ENCODE measurements at places on chromosomes 11 and 22.

DNA sequence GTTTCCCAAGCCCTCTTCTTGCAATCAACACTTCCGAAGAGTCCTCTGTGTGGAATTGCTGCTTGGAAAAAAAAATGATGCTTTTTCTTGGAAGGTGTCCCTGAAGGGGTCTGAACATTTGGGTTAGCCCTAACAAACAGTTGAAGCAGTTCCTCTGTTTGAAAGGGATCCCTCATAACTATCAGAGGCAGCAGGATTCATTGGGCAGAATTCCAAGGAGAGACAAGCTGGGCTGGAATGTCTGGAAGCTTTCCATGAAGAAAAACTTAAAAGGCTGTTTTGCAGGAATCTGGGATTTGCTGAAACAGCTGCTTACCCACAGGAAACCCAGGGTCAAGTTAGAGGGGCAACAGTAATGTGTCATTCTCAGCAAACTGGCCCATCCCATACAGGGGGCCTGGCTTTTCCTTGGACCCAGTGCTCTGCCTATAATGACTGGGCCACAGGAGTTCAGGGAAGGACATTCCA, 3.1 kb downstream of the CSNK2A3 start:
- H3K4me3 ChIP-seq, result no peak overlapping the region
- H3K27ac ChIP-seq, result no peak overlapping the region
- peaks cover 24% of the 10 kb centered on the region for H3K27me3 ChIP-seq
- no peaks in the 10 kb centered on the region for H3K36me3 ChIP-seq
- DNase-seq, result peak; percentile 87
- H3K4me1 ChIP-seq, result peaks cover 4% of the 10 kb centered on the region

DNA sequence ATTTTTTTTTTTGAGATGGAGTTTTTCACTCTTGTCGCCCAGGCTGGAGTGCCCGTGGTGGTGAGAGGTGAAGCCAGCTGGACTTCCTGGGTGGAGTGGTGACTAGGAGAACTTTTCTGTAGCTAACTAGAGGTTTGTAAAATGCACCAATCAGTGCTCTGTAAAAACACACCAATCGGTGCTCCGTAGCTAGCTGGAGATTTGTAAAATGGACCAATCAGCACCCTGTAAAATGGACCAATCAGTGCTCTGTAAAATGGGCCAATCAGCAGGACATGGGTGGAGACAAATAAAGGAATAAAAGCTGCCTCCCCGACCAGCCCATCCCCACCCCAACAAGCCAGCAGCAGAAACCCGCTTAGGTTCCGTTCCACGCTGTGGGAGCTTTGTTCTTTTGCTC, 4.4 kb upstream of the RAPSN start:
- no peak overlapping the region for H3K4me3 ChIP-seq
- peaks cover 8% of the 10 kb centered on the region for H3K36me3 ChIP-seq

DNA sequence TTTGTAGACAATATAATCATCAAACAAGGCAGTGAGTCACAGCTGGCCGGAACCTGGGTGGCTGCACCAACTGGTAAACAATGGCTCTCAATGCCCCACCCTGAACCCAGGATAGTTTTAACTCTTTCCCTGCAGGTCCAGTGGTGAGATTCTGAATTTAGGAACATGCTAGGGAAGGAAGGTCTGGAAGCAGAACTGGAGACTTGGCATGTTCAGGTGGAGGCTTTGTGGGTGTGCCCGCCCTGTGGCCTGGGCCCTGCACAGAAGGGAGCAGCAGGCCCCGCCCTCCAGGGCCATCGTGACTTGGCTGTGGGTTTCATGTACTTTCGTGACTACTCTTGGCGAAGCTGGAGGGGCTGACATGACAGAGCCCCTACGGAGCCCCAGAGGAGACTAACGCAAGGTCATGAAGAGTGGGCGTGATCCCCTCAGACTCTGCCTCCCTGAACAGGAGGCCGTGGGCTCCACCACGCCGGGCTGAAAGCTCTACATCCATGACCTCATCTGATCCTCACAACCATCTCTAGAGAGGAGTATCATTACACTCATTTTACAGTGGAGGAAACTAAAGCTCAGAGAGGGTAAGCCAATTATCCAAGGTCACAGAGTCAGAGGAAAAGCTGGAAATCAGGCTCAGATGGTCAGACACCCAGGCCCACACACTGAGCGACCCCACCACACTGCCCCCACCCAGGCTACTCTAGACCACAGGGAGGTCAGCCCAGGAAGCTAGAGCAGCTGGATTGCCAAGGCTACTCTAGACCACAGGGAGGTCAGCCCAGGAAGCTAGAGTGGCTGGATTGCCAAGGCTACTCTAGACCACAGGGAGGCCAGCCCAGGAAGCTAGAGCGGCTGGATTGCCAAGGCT, 27.3 kb downstream of the MAFF start:
- DNase-seq, result no peak
- H3K27me3 ChIP-seq, result no peaks in the 10 kb centered on the region
- no peak overlapping the region for H3K4me3 ChIP-seq

DNA sequence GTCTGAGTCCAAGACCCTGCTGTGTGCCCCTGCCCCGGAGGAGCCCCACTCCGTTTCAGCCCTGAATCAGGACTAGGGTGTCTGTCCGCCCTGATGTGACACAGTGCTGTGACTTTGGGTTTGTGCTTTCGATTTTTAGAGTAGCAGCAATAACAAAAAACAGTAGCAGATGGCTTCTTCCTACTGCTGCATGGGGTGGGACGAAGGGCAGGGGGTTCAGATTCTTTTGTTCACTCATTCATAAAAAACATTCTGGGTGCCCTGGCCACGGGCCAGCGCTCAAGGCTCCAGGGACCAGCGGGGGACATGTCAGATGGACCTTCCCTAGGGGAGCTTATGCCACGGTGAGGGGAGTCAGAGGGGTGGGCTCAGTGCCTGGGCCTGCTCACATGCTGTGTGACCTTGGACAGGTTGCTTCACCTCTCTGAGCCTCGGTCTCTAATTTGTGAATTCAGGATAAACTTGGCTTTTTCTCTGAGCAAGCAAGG, 24.6 kb upstream of the PRR5 start:
- DNase-seq, result no peak
- peaks cover 45% of the 10 kb centered on the region for H3K4me1 ChIP-seq
- no peak overlapping the region for H3K4me3 ChIP-seq
- H3K36me3 ChIP-seq, result no peaks in the 10 kb centered on the region
- H3K27ac ChIP-seq, result no peak overlapping the region

GRCh38 chr11:17458268-17458667, 18.4 kb downstream of the ABCC8 start:
- H3K27ac ChIP-seq, result no peak overlapping the region
- no peaks in the 10 kb centered on the region for H3K4me1 ChIP-seq
- peak overlapping the region; percentile 50 for H3K4me3 ChIP-seq
- no peak for DNase-seq
- H3K36me3 ChIP-seq, result no peaks in the 10 kb centered on the region
- peaks cover 82% of the 10 kb centered on the region for H3K27me3 ChIP-seq

GRCh38 chr11:132310390-132311375, 940.3 kb downstream of the NTM start:
- no peak overlapping the region for H3K27ac ChIP-seq
- no peak for DNase-seq
- no peaks in the 10 kb centered on the region for H3K27me3 ChIP-seq
- peaks cover 12% of the 10 kb centered on the region for H3K4me1 ChIP-seq

GRCh38 chr22:47836957-47837356, 1074.5 kb downstream of the TBC1D22A start:
- H3K27ac ChIP-seq, result no peak overlapping the region
- no peaks in the 10 kb centered on the region for H3K36me3 ChIP-seq
- DNase-seq, result no peak
- H3K4me3 ChIP-seq, result no peak overlapping the region
- no peaks in the 10 kb centered on the region for H3K4me1 ChIP-seq

GRCh38 chr11:122309262-122309925, 193.4 kb upstream of the BLID start:
- no peak overlapping the region for H3K27ac ChIP-seq
- no peaks in the 10 kb centered on the region for H3K36me3 ChIP-seq
- DNase-seq, result no peak
- H3K4me1 ChIP-seq, result no peaks in the 10 kb centered on the region

DNA sequence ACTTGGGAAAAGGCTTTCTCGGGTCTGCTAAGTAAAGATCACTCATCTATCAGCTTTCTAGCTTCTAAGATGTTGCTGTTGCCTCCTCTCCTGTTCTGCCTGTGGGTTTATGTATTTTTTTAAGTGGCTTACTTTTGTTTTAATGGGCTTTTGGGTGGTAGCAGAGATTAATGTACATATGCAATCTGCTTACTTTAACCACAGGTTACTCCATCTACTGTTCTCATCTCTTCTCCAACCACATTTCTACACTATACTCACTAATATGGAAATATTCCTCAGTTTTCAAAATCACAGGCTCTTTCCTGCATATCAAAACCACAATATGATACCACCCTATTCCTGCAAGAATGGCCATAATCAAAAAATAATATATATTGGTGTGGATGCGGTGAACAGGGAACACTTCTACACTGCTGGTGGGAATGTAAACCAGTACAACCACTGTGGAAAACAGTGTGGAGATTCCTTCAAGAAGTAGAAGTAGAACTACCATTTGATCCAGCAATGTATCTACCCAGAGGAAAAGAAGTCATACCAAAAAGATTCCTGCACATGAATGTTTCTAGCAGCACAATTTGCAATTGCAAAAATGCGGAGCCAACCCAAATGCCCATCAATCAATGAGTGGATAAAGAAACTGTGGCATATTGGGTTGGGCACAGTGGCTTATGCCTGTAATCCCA, 288.8 kb downstream of the SWAP70 start:
- DNase-seq, result no peak
- no peaks in the 10 kb centered on the region for H3K27me3 ChIP-seq
- H3K4me3 ChIP-seq, result no peak overlapping the region
- H3K36me3 ChIP-seq, result no peaks in the 10 kb centered on the region

DNA sequence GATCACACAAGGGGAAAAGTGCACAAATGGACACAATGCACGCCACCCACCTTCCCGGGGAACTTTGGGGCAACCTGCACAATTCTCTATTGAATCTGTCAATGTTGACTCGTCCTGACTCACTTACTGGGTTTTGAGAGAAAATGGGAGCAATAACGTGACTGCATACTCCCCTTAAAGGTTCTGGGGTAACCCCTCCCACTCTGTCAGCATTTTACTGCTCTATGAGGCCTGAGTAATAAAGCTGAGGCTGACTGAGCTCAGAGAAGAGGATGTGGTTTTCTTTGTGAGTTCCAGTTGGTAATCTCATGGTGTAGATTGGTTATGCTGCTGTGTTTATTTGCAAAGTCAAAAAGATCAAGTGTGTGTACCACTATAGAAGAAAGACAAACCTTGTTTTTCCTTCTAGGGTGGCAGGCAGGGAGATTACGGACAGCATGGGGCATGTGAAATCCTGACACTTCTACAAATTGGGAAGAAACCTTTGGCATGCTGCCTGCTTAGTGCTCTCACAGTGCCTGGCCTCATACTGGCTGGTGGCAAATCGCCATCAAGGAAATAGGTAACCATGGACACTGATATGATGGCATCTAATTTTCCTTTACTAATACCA, 16.1 kb upstream of the APOA1 start:
- peaks cover 13% of the 10 kb centered on the region for H3K4me1 ChIP-seq
- DNase-seq, result peak; percentile 94
- peaks cover 20% of the 10 kb centered on the region for H3K36me3 ChIP-seq
- peak overlapping the region; percentile 43 for H3K4me3 ChIP-seq
- peak overlapping the region; percentile 33 for H3K27ac ChIP-seq

GRCh38 chr11:48031602-48032001, 51.2 kb downstream of the PTPRJ start:
- H3K4me3 ChIP-seq, result no peak overlapping the region
- no peak overlapping the region for H3K27ac ChIP-seq
- no peaks in the 10 kb centered on the region for H3K27me3 ChIP-seq
- DNase-seq, result no peak
- no peaks in the 10 kb centered on the region for H3K36me3 ChIP-seq
- peaks cover 21% of the 10 kb centered on the region for H3K4me1 ChIP-seq

GRCh38 chr11:116519499-116519898, 253.3 kb downstream of the BUD13 start:
- DNase-seq, result no peak
- H3K4me1 ChIP-seq, result no peaks in the 10 kb centered on the region
- H3K27me3 ChIP-seq, result peaks cover 21% of the 10 kb centered on the region
- H3K36me3 ChIP-seq, result no peaks in the 10 kb centered on the region

DNA sequence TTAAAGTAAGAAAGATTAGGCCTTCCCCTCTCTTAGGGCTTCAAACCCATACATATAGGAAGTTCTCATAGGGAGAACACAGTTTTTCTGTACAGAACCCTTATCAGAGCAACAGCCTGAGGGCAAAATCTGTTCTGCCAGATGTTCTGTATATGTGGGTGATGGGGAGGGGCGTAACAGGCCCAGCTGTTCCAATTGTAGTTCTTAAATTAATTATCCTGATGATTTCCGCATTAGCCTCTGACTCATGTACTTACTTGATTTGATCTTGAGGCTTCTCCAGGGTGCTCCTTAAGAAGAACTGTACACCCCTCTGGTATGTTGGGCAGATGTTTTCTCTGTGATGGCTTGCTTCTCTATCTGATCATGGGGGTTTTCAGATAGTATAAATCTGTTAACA, 123.1 kb upstream of the C11orf87 start:
- H3K4me3 ChIP-seq, result no peak overlapping the region
- H3K27me3 ChIP-seq, result no peaks in the 10 kb centered on the region
- H3K36me3 ChIP-seq, result no peaks in the 10 kb centered on the region
- H3K4me1 ChIP-seq, result no peaks in the 10 kb centered on the region
- no peak for DNase-seq
- no peak overlapping the region for H3K27ac ChIP-seq

GRCh38 chr11:14093065-14093464, 130.5 kb downstream of the SPON1 start:
- DNase-seq, result no peak
- no peak overlapping the region for H3K27ac ChIP-seq
- H3K36me3 ChIP-seq, result no peaks in the 10 kb centered on the region
- H3K4me1 ChIP-seq, result no peaks in the 10 kb centered on the region
- H3K4me3 ChIP-seq, result no peak overlapping the region

- peaks cover 5% of the 10 kb centered on the region for H3K27me3 ChIP-seq
- DNase-seq, result no peak
- H3K4me3 ChIP-seq, result no peak overlapping the region
- peaks cover 10% of the 10 kb centered on the region for H3K4me1 ChIP-seq
Observed at GRCh38 chr22:38874529-38875222, 2.7 kb upstream of the CBX6 start.

DNA sequence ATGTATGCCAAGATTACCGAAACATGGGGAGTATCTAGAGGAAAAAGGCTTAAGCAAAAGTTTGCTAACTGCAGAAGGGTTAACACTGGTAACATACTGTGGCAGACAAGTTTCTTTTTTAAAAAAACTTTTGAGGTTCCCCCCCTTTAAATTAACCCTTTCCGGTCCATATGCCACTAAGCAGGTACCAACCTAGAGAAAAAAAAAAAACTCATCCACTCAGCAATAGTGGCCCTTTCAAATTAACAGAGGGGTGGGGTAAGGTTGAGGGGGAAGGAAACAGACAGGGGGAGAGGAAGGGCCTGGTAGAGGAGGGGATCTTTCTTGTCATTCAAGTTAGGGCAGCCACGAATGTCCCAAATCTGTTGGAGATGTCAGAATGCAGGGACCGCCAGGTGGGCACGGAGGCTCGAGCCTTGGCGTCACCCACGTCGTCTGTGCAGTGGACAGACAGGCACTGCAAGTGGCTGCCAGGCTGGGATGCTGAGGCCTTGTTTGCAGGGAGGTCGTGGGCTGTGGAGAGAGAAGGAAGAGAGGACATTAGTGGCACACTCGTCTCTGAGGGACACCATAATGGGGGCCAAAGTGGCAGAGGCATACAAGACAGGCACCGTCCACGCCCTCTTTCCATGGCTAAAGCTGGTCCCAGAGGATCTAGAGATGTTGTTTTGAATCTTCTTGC, 50.8 kb downstream of the MN1 start:
- no peaks in the 10 kb centered on the region for H3K36me3 ChIP-seq
- no peak overlapping the region for H3K27ac ChIP-seq
- no peak for DNase-seq
- peaks cover 48% of the 10 kb centered on the region for H3K4me1 ChIP-seq
- H3K27me3 ChIP-seq, result no peaks in the 10 kb centered on the region
- H3K4me3 ChIP-seq, result no peak overlapping the region
